ENCODE measurements at places on chromosomes 6 and 20. TPM values are rescaled to one million over a fixed set of nuclear protein-coding genes. Genes with fewer than 3 reads are reported as not detected.

NKX2-2 gene
- not detected for total RNA-seq

BHLHE23 gene
- total RNA-seq = not detected

CNBD2 gene
- 4.3 TPM for total RNA-seq

PTCHD4 gene
- total RNA-seq = 0.56 TPM

CLPSL2 gene
- not detected for total RNA-seq

TMEM244 gene
- total RNA-seq = not detected

CCN5 gene
- total RNA-seq = 47.1 TPM

SLC26A8 gene
- 0.25 TPM for total RNA-seq

XKR7 gene
- not detected for total RNA-seq

EPHA7 gene
- total RNA-seq = not detected

LAMA5 gene
- 47.4 TPM for total RNA-seq
